ENCODE measurements at places on chromosomes 12 and 14.

DNA sequence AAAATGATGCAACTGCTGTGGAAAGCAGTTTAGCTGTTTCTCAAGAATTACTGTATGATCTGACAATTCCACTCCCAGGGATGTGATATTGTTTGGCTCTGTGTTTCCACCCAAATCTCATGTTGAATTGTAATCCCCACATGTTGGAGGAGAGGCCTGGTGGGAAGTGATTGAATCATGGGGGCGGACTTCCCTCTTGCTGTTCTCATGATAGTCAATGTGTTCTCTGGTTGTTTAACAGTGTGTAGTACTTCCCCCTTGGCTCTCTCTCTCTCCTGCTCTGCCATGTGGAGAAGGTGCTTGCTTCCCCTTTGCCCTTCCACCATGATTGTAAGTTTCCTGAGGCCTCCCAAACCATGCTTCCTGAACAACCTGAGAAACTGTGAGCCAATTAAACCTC lies 93.4 kb upstream of the CPM start:
- no peak for DNase-seq

GRCh38 chr14:83847102-83847501 lies 1682.8 kb upstream of the FLRT2 start:
- DNase-seq = no peak

DNA sequence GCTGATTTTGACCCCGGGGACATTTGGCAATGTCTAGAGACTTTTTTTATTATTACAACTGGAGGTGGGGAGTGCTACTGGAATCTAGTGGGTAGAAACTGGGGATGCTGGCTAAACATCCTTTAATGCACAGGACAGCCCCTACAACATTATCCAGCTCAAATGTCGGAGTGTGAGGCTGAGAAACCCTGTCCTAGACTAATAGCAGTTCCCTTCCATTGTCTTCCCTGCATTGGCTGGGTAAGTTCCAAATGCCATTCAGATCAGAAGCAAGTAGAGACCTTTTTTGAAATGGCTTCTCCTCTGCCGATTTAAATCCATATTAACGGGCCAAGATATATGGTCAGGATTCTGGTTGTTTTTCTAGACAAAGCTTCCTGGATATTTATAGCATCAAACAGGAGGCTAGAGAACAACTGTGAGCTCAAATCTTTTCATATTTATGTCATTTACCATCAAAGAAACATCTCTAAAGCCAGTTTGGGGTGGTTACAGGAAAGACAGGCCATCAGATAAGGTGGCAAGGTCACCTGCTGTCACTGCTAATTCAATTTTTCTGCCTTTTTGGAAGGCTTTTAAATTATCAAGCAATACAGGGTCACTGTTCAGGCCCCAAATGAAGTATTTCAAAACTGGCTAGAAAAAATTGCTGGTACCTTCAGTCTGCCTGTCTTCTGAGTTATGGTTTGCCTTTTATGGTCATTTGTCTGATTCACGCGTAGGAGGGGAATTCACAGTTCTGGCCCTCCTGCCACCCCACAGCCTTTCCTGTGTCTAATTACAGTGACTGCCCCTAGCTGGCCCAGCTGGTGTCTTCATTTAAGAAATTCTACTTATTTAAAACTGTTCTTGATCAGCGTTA lies 20.1 kb upstream of the AKAP5 start:
- DNase-seq = peak; percentile 15

GRCh38 chr12:103768467-103769123 lies 72.4 kb downstream of the NT5DC3 start:
- DNase-seq = no peak

DNA sequence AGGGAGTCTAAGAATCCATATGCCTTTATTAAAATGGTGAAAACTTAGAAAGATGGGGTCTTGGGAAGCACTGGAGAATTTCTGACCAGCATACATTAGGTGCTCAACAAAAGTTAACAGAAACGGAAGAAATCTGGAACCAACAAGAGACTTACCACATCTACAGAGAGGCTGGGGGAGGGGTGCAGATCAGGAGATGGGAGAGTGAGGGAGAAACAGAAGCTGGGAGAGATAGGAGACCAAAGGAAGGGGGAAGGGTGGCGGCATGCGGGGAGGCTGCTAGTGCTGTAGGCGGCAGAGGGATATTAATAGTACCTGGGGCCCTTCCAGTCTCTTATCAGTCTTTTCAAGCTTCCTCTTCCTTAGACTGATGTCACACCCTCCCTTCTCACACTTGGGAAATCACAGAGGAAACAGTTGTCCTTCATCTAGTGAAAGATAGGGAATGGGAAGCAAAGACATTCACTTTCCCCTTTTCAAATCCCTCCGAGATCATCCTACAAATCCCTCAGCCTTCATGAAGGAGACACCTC lies 18.1 kb downstream of the ZBTB39 start:
- no peak for DNase-seq

DNA sequence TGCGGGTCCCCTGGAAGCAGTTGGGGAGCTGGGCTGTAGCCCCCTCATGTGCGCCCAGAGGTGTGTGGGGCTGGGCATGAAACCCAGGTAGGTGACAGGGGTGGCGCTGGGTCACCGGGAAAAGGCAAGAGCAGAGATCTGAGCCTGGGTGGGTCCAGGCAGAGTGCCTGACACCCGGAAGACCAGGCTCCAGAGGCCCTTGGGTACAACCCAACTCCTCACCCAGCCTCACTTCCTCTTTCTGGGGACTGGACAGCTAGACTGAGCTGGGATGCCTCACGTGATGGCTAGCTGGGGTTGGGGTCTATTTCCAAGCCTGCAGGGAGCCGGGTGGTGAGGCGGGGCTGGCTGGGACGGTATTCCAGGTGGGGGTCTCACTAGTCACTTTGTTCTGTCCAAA lies 16.3 kb upstream of the CYP46A1 start:
- no peak for DNase-seq

- no peak for DNase-seq
Observed at GRCh38 chr12:113778432-113779132, 187.5 kb downstream of the RBM19 start.

DNA sequence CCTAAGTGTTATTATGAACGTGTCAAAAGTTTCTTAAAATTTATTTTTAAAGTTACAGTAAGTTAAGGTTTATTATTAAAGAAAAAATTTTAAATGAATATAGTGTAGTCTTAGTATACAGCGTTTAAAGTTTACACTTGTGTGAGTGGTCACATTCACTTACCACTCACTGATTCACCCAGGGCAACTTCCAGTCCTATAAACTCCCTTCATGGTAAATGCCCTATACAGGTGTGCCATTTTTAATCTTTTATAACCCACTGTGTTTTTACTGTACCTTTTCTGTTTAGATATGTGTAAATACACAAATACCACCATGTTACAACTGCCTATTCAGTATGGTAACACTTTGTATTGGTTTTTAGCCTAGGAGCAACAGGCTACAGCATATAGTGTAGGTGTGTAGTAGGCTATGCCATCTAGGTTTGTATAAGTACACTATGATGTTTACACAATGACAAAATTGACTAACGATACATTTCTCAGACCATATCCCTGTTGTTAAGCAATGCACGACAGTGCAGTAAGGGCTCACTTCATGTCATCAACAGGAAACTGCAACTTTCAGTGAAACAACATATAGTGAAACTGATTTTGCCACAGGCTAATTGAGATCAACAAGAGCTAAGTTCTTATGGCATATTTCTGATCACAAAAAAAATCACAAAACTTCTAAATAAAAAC lies 112.0 kb upstream of the TMCC3 start:
- no peak for DNase-seq

- DNase-seq = no peak
Observed at GRCh38 chr14:73645248-73645610, 443 bp downstream of the DNAL1 start.

- DNase-seq = no peak
Observed at GRCh38 chr14:71142375-71143038, 235.2 kb downstream of the PCNX1 start.

DNA sequence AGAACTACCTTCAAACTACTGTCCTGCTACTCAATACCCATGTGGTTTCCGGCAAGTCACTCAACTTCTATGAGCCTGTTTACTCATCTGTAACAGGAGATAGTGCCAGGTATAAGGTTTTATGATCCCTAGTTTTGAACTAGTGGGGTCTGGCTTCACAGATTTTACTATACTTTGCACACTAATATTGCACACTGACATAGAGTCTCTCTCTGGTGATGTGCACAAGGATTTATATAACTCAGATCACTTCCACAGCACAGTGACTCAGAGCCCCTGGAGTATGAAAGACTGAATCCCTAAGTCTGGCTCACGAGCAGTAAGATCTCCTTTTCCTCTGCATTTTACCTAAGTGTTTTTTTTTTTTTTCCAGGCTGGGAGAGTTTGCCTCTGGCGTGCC lies 69.7 kb upstream of the SLC38A2 start:
- DNase-seq = no peak

DNA sequence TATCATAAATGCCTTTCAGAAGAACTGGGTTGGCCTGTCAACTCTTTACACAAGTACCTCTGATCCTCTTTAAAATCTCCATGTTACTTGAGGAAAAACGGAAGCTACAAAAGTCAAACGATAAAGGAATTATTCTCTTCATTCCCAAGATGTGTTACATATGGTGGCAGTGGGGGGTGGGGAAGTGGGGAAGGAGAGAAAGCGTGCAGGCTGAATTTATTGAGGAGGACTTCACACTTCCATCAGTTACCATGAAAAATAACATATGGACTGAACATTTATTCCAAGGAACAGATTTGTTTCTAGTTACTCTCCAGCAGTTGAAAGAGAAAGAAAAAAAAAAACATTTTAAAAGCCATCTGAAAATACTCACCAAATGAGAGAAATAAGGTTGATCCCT lies 474.4 kb upstream of the DCN start:
- DNase-seq = no peak

DNA sequence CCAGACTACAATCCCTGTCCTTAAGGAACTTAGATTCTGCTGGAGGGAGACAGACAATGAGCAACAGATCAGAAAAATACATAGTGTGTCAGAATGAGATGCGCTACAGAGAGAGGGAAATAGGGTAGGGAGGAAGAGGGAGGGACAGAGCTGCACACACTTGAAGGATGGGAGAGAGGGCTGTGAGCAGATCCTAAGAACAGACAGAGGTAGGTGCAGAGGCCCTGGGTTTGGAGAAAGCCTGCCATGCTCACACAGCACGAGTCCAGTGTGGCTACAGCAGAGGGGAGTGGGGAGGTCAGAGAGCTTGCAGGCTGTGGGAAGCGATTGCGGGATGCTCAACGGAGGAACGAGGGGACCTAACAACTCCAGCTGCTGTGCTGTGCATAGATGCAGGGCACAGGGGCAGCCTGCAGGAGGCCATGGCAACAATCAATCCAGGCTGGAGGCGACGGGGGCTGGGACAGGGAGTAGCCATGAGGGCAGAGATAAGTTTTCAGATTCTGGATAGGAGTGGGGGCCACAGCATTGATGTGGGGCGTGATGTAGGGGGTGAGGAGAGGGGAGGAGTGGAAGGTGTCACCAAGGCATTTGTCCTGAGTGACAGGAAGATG lies 20.7 kb downstream of the FAIM2 start:
- no peak for DNase-seq

- no peak for DNase-seq
Observed at GRCh38 chr14:35213869-35214387, 78.3 kb upstream of the PSMA6 start.

DNA sequence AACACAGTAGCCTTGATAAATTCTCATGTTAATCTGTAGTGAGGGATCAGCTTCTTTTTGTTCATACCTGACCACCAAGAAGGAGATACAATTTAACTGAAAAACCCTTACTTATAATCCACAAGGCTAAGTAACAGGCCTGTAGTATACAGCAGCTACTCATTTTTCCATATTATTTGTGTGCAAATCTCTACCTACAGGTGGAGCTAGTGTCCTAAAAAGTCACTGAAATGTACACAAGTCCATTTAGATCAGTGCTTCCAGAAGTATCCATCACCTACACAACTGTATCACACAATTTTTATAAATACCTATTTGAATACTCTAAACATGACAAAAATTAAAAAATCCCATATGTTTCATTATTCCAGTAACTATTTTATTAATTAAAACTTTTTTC lies 173.2 kb downstream of the SLC35F4 start:
- peak; percentile 46 for DNase-seq

DNA sequence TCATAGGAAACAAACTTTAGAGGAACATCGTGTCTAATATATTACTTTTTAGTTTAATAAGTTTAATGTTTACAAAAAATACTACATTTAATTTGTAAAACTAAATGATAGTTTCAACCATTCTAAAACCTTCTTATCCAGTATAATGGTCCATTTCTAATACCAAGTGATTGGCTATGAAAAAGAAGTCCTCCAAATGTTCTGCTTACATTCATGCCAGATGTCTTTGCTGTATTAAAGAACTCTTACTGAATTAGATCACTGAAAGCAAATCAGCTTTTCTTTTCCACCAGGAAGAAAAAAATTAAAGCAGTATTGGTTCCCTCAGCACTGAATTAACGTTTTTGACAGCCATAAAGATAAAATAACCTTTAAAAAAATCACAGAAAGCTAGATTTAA lies 3.7 kb downstream of the NOVA1 start:
- no peak for DNase-seq

- no peak for DNase-seq
Observed at GRCh38 chr12:114152890-114153289, 186.8 kb upstream of the RBM19 start.

GRCh38 chr12:111309584-111309983 lies 59.3 kb downstream of the PHETA1 start:
- no peak for DNase-seq

GRCh38 chr14:74712499-74713394 lies at the start of the genes AREL1 and FCF1:
Gene AREL1, minus strand, starts transcription at chr14:74713080. Its CDS starts 27,465 bp downstream, at chr14:74685615.
Gene FCF1, plus strand, starts transcription at chr14:74713144. Its CDS starts 54 bp downstream, at chr14:74713198.
- no peak for DNase-seq

GRCh38 chr14:54450535-54450934 lies 9.4 kb upstream of the CNIH1 start:
- DNase-seq = no peak

DNA sequence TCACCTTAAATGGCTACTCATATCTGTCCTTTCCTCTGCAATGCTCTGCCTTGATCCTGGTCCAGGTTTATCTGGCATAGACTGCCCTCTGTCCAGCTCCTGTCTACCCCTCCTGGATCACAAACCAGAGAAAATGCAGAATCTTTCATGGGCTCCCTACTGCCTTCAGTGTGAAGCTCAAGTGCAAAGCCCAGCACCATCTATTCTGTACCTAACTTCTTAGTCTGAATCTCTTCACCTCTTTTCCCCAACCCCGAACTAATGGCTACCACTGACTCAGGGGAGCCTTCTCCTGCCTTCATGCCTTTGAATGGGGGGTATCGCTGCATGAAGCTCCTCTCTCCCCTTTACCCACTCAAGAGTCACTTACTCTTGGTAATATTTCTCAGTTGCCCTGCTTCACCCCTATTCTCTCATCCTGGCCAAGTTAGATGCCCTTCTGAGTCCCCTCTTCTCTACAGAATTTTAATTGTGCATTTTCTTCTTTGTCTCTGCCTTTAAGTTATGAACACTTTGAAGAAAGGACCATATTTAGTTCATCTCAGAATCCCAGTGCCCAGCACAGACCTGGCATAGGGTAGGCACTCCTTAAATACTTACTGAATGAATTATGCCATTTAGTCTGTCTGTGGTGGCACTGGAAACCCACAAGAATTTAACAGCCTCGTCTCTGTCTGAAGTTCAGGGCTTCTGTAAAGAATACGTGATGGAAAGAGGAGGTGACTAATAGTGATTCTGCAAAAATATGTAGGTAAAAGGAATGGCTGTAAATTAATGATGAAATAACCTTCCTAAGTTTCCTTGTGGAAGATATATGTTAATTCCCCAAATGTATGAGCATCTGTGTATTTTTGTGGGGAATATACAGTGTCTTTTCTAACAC lies 191.3 kb upstream of the AMIGO2 start:
- no peak for DNase-seq

GRCh38 chr12:6752167-6752920 lies 597 bp downstream of the MLF2 start:
- DNase-seq = peak; percentile 60

Data from NCI-H1694 (cell line).